ENCODE measurements at places on chromosomes 3 and 15. TPM values are rescaled to one million over a fixed set of nuclear protein-coding genes. Genes with fewer than 3 reads are reported as not detected.
A peak's percentile ranks its signal among the peaks of the same experiment; 100 is the strongest.

Gene TRIM42
- total RNA-seq: not detected

DNA sequence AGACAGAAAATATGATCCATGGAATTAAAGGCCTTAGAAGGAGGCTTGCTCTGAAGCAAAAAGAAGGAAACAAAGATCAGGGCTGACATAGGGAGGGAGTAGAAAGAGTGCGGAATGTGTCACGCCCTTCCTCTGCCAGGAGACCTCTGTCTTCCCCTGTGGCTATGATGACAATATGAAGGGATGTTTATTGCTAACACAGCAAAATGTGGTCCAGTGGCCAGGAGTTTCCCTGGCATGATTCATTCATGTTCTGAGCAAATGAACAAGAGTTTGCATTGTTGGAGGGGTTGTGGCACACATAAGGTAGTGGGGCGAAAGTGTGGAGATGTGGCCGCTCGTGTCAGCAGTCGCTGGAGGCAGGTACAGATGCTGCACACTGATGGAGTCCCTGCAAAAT, 169.4 kb downstream of the SHQ1 start:
- DNase-seq: no peak

Gene UPK1B
- total RNA-seq: 0.11 TPM

DNA sequence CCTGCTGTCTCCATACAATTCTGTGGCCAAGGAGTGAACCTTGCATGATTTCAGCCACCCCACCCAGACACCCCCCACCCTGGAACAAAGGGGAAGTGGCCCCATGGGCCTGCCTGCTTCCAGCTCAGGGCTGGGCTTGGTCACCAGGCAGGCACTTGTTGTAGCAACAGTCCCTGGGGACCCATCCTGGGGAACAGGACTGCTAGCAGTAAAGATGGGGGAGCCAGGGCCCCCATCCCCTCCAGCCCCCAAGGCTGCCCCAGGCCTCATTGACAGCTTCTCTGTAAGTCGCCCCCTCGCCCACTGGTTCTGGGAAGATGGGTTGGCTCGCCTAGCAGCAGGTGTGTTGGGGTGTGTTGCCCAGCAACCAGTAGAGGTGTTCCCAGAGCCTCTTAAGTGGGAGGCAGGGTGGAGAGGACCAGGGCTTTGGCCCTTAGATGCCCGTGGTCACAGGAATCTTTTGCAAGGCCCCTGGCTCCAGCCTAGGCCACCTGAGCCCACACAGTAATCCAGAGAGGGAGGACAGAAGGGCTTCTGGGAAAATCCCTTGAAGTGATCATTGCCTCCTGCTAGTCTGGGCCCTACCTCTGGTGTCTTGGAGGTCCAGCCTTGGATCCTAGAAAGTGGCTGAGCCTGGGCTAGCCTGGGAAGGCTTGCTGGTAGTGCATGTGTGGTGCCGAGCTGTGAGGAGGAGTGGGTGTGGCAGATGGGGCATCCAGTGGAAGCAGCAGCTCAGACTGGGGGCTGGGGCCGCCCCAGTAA, 48.9 kb downstream of the CYP11A1 start:
- peak; percentile 72 for DNase-seq

- DNase-seq: no peak
These were observed 16.7 kb downstream of the IDH2 start for GRCh38 chr15:90085565-90085964.
